ENCODE measurements at places on chromosomes 13 and 19. TPM values are rescaled to one million over a fixed set of nuclear protein-coding genes. Genes with fewer than 3 reads are reported as not detected.

The TMEM221 gene
- under 0.01 TPM for total RNA-seq

The CYP4F11 gene
- not detected for total RNA-seq

The ZNF560 gene
- total RNA-seq: 0.57 TPM

The B3GNT8 gene
- 2.3 TPM for total RNA-seq

The HPN gene
- under 0.01 TPM for total RNA-seq

The HMG20B gene
- 60.0 TPM for total RNA-seq

Measured in smooth muscle cell of bladder (primary cell).